Stimulated activated CD4-positive, alpha-beta T cell treated with anti-CD3 and anti-CD28 coated beads, Interleukin-15, amount 100 ng/mL, for 48 hours (primary cell): ENCODE measurements at places on chromosomes 11 and 22.

- DNase-seq, result no peak
Observed at GRCh38 chr11:78806214-78807004, 231.7 kb upstream of the NARS2 start.

- no peak for DNase-seq
Observed at GRCh38 chr11:58186938-58187337, 1.9 kb upstream of the OR9Q2 start.

GRCh38 chr11:35077709-35078469, 61.1 kb upstream of the CD44 start:
- no peak for DNase-seq

DNA sequence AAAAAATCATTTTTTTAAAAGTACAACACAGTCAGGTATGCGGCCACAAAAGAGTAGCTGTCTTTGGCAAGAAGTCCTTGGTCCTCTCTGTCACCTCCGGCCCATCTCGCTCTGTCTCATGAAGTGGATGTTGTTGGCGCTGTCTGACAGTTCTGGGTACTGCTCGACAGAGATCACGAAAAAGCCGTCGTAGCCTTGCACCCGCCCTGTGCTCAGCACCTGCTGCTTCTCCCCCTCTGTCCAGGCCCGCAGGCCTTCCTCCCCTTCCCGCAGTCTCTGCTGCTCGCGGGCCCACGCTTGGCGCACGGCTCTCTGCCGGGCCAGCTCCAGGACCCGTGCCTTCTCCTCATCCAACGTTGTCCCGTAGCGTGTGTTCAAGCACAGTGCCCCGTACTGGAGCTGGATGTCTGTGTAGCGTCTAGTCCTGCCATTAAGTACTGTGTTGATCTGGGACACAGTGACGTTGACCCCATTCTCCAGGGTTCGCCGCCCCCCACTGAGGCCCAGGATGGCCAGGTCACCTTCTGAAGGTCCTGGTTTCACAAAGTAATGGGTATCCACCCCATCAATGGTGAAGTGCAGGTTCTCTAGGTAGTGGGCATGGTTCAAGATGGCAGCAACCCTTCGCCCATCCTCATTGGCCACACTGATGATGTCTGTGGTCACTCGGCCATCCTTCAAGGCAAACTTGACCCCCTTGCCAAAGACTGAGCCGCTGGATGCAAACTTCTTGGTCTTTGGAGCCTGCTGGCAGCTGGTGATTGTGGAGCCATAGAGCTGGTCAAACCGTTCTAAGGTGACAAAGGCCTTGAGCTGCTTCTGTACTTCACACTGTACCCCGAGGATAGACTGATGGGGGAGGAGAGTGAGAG, 83.5 kb upstream of the NARS2 start:
- no peak for DNase-seq

- DNase-seq, result no peak
Observed at GRCh38 chr22:34997633-34998299, 68.2 kb upstream of the ISX start.

- DNase-seq, result no peak
Observed at GRCh38 chr11:118876286-118876685, 7.4 kb upstream of the CXCR5 start.

GRCh38 chr11:48088682-48089050, 108.3 kb downstream of the PTPRJ start:
- no peak for DNase-seq

DNA sequence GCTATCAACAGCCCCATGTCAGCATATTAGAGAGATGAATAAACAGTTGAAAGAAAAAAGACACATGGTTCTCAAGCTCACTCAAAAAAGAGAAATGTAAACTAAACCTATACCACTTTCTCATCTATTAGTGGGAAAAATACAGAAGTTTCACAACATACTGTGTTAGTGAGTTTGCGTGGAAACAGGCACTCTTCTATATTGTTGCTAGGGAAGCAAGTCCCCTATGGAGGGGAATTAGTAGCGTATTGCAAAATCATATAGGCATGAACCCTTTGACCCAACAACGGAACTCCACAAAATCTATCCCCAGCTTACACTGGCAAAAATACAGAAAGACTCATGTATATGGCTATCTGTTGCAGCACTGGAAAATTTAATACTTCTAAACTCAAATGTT, 14.2 kb upstream of the RFPL2 start:
- DNase-seq, result no peak

- DNase-seq, result no peak
Observed at GRCh38 chr22:40468616-40469015, 98.2 kb downstream of the SGSM3 start.

DNA sequence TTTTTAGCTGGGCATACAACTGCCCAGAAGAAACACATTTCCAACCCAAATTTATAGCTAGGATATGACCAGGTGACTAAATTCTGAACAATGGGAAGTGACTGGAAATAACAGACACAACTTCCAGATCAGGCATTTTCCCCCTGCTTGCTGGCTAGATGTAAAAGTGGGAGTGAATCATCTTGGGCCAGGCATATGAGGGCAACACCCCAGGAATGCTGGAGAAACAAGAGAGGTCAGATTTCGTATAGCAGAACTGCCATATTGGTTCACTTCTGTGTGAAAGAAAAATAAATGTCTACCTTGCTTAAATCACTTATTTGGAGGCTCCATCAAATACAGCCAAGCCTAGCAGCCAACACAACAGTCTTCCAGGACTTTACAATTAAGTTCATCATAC, 7.4 kb downstream of the ATL3 start:
- no peak for DNase-seq
